ENCODE measurements at places on chromosomes 1 and 21.

GRCh38 chr1:181730606-181731005, 247.3 kb downstream of the CACNA1E start:
- no peak for DNase-seq

DNA sequence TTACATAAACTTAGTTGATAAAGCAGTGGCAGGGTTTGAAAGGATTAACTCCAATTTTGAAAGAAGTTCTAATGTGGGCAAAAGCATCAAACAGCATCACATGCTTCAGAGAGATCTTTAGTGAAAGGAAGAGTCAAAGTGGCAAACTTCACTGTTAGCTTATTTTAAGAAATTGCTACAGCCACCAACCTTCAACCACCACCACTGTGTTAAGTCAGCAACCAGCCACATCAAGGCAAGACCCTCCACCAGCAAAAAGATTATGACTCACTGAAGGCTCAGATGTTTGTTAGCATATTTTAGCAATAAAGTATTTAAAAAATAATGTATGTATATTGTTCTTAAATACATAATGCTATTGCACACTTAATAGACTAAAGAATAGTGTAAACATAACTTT, 21.3 kb upstream of the MAGI3 start:
- DNase-seq: no peak

- DNase-seq: peak; percentile 15
These were observed 88.1 kb downstream of the DMRTB1 start for GRCh38 chr1:53547231-53547790.

GRCh38 chr21:41667136-41667535, 99.7 kb downstream of the RIPK4 start:
- DNase-seq: no peak

GRCh38 chr1:82377201-82377884, 576.6 kb downstream of the ADGRL2 start:
- no peak for DNase-seq

- no peak for DNase-seq
These were observed 4.1 kb downstream of the KRTAP15-1 start for GRCh38 chr21:30444204-30444603.

DNA sequence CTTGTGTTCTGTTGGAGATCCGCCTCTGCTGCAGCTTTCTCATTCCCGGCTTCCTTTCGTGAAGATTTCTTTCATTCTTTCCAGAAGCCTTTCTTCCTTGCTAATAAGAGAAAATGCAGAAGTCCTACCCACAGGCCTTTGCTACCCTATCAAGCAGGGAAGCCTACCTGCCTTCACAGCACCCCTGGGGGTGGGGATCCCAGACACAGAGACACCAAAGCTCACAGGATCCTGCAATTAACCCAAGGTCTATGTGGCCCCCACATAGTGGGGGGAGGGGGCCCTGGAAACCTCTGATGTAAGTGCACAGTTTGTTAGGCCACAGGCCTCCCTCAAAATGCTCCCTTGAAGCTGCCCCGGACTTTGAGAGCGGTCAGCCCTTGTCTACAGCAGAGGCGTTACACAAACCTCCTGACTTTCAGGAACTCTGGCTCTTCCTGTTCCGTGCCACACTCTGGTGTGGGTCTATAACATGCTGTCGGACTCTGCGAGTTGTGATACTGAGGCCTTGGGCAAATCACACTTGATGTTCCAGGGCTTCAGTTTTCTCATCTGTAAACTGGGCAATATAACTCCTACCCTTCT, 31.2 kb downstream of the NKAIN1 start:
- no peak for DNase-seq

GRCh38 chr1:68206848-68207689, 25.3 kb downstream of the WLS start:
- DNase-seq: no peak

DNA sequence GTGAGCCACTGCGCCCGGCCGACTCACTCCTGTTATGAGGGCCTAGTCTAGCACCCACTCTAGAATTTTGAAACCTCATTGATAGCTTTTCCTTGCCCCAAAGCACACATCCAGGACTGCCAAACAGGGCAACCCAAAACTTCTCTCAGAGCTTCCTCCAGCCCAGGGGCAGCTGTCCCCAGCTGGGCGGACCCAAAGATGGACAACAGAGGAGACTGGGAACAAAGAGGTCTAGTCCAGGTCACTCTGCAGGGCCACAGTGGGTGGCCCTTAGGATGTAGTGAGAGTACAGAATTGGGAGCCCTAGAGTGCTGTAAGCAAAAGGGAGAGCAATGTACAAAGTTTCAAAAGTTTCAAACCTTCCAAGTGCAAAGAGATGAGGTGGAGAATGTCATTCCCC, 1.2 kb downstream of the CD34 start:
- DNase-seq: no peak

DNA sequence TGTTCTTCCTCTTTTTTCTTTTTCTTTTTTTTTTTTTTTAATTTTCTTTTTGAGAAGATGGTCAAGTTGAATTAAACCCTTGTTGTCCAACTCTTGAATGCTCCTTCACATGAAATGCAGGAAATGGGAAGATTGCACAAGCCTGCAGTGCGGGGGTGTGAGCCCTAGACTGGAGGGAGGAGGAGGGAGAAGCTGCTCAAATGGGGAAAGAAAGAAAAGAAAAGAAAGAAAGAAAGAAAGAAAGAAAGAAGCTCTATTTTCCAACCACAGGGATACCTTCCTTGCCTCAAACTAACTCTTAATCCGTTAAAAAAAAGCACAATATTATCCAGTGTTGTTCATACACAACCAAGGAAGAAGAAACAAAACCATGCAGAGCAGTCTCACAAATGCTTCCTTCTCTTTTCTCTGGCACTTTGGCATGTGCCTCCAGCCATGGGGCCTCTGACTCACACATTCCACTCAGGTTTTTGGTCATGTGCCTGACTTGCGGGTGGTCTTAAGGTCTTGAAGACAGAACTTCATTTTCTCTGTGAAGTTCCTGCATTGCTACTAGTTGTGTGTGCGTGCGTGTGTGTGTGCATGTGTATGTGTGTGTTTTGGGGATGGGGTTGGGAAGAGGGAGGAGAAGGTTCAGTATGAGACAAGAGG, 276.1 kb downstream of the RPS6KC1 start:
- DNase-seq: no peak

DNA sequence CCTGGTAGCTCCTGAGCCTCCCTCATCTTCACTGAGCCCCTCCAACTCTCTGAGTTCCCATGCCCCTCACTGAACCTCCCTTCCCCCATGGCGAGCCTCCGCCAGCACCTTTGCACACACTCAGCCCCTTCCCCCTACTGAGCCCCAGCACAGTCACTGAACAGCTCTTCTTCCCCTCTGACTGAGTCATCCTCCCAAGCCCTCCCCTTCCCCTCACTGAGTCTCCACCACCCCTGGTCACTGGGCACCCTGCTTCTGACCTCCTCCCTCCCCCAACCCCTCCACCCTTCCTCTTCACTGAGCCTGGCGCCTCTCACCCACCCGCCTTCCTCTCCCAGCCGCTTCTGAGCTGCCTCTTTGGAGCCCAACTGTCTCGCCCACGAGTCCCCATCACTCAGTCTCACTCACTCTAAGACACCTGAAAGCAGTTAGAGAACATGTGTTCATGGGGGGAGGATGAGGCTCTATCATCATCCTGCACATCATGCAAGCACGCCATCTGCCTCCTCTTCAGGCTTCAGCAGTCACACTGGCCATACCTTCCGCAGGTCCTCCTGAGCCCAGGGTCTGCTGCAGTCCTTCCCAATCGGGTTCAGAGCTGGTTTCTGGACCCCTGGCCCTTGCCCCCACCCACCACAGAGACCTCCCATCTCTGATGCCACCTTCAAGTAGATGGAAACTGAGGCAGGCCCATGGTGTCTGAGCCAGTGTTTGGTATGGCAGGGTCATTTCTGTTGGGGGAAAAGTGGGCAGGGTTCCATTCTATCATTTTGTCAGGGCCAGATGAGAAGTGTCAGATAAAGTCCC, 2.0 kb upstream of the TRNP1 start:
- no peak for DNase-seq

GRCh38 chr1:91404151-91405012, at the start of gene HFM1:
HFM1 (minus strand) TSS chr1:91404837; CDS start chr1:91401082, 3,755 bp downstream.
- DNase-seq: peak; percentile 82

- DNase-seq: no peak
These were observed 36.6 kb downstream of the MORN1 start for GRCh38 chr1:2354511-2355372.

DNA sequence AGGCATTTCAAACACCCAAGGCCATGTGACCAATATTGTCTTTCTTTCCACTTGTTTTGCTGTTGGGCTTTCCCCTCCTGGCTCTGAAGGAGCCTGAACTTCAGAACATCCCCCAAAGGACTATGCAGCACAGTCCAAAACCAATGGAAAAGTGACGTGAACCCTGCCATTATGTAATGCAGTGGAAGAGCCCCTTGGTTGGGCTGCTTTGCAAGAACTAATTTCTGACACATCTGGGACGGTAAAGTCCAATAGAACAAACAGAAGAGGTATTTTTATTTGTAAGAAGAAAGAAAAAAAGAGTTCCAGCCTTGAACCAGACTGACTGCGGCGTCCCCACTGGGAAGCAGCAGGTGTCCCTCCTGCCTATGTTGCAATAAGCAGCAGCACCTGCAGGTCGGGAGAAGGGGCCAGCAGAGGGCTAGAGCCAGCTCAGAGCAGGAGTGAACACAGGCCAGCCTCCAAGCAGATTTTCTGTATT, 116.7 kb downstream of the CDC7 start:
- no peak for DNase-seq

All from posterior cingulate gyrus (tissue), 11 donors.